C1 segment of cervical spinal cord (tissue), 14 donors: ENCODE measurements at places on chromosomes 12 and 14.

DNA sequence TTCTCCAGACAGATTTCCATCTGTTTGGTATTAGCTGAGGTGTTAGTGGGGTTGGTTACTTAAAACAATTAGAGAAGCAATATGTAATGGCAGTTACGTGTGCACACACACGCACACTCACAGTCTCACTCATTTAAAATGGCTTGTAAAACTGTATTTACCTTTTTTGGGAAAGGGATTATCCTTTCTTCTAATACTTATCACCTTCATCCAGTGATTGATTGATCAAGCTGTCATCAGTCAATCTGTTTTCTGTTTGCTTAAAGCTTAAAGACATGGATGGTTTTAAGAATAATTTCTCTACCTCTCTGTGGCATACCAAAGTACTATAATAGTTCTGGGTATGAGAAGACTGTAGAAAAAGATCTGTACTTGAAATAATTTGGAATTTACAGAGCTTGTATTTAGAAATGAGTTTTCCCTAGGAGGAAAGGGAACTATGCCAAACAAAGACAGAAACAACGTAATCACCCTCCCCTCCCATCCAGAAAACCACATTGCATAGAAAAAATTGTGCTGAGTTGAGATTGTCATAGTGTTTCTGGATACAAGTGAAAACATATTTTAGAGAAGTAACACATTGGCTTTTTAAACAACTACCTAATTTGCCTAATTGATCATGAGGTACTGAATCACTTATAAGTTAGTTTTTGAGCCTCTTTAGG lies 455.8 kb downstream of the PCNX1 start:
- DNase-seq: no peak

DNA sequence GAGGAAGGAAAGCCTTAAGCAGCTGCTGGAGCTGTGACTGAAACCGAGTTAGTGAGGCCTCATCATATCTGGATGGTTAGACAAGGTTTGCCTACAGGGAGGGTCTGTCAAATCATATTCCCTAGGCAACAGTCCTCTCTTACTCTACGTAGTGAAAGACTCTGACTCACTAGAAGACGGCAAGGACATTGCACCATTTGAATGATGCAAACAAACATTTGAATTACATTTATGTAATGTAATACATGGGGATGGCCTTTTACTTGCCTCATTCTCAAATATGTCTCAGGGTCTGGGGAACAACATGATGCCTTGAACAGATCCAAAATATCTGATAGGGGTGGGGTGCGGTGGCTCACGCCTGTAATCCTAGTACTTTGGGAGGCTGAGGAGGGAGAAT lies 29.8 kb upstream of the STRAP start:
- no peak for DNase-seq

DNA sequence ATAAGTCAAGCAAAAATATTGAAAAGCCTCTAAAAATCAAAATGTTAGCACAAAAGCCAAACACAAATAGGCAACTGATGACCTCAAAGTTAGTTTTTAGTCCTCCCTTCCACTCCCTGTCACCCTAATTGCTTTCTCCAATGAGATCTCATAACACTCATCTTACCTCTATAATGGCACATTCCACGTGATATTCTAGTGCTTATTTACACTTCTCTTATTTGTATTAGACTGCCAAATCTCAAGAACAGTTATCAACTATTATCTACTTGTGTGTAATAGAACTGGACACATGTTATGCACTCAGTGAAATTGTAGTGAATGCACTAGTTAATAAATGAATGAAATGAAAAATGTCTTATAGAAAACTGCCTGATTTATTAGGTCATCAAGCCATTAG lies 55.5 kb upstream of the AVPR1A start:
- no peak for DNase-seq

- no peak for DNase-seq
Measured at GRCh38 chr12:75674393-75674792, 163.0 kb upstream of the KRR1 start.

DNA sequence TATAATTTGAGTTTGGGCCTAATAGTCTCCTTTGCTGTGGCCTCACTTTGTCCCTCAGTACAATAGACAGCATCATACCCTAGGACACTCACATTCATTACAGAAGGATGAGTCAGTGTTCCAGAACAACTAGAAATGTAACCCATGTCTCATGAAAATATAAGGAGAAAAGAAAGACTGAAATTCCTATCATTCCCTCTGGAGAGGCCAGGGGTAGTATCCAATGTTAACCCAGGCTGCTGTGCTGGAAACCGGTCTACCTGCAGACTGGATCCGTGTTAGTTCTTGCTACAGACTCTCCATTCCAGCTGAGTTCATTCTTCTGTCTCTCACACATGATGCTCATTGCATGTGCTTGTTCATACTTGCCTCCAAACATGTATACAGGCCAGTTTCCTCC lies 75.8 kb upstream of the HOXC13 start:
- no peak for DNase-seq
